ENCODE measurements at places on chromosomes 16 and 17. TPM values are rescaled to one million over a fixed set of nuclear protein-coding genes. Genes with fewer than 3 reads are reported as not detected.

The KLHL10 gene
- total RNA-seq: 0.74 TPM

The IRF8 gene
- total RNA-seq: 112 TPM

The ALOX15B gene
- 2.9 TPM for total RNA-seq

The ALOX12B gene
- total RNA-seq: not detected

The PROCA1 gene
- 1.3 TPM for total RNA-seq

The C16orf96 gene
- total RNA-seq: 0.10 TPM

DNA sequence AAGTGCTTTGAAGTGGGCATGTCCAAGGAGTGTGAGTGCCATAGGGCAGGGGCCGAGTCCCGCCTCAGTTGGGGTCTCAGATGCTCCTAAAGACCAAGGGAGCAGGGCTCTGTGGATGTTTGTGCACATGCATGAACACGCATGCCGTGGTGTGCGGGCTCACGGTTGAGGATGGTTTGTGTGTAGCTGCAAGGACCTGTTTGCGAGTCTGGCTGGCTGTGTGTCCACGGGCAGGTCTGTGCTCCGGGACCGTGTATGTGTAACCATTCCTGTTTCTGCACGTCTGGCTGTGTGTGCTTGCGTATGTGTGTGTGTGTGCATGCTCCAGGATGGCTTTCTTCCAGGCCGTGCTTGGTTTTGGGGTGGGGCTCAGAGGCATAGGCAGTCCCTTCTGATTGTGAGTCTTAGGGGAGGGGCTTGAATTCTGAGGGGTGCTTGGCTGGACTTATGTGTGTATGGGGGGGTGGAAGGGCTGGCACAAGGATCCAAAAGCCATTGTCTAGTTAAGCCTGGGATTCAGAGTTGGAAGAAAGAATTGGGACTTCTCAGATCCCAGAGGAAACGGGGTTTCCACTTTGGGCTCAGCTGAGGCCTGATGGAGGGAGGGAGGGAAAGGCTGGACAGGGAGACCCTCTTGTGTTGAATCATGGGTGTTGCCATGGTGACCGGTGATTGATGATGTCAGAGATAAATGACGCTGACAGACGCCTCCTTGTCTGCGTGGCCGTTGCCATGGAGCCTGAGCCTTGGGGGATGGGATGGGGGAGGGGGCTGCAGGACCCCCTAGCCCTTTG is 14.4 kb downstream of the GJD3 start:
- no peak for DNase-seq

- no peak for DNase-seq
Observed at GRCh38 chr16:67244387-67245185, 2.7 kb downstream of the FHOD1 start.

DNA sequence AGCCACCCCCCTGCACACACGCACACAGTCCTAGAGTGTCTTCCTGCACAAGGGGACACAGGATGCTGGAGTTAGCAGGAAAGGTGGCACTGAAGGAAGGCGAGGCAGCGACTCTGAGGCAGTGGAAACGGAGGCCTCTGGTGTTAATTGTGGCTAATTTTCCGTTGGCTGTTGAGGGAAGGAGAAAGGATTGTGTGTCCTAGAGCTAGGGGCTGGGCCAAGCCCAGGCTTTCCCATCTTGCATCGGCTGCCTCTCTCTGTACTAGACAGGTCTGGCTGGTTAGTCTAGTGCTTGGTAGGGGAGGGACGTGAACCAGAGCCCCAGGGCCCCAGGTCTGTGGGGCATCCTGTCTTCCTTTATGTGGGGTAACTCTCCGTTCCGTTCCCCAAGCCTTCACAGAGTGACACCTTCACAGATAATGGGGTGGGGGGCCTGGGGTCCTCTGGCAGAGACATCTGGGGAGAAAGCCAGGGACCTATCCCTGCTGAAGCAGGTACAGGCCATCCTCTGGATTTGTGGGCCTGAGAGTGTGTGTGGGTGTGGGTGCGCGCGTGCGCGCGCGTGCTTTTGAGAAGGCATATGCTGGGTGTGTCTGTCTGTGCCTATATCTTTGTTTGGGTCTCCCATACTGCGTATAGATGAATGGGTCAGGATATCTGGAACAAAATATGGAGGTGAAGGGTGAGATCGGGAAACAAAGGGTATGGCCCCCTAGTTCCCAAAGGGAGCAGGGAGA is at the start of gene CHD3:
Gene CHD3 (plus strand): TSS at position 606 of the 737 bp plus-strand sequence. CDS start 212 bp downstream, outside the sequence.
- no peak for DNase-seq

GRCh38 chr16:80390871-80391489 is 149.8 kb upstream of the DYNLRB2 start:
- no peak for DNase-seq

GRCh38 chr16:28983644-28984043 is 1.2 kb upstream of the LAT start:
- DNase-seq: no peak

- DNase-seq: no peak
Observed at GRCh38 chr17:17739388-17740066, 58.3 kb downstream of the RAI1 start.

- DNase-seq: no peak
Observed at GRCh38 chr17:81837641-81838040, 2.8 kb upstream of the PPP1R27 start.

DNA sequence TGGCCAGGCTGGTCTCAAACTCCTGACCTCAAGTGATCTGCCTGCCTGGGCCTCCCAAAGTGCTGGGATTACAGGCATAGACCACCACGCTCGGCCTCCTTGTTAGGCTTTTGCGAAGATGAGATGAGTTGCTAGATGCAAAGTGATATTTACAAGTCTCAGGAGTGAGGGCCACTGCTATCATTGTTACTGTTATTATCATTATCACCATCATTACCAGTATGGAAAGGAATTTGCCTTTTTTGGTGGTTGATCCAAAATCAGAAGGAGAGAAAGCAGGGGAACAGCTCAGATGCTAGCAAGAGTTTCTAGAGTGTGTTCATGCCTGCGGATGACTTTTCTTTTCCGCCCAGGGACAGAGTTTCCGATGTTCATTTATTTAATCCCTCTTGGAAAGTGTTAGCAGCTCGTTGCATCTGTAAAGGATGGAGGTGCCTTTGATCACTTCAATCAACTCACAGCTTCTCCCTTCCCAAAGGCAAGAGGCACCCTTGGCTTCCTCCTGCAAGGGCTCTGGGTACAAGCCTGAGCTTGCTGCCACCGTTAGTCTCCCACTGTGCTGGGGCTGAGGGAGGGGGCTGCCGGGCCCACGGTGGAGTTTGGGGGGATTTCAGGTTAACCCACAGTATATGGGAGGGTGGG is 21.6 kb downstream of the ITPRIPL2 start:
- no peak for DNase-seq
